ENCODE measurements at places on chromosomes 12 and 14.

- no peak for DNase-seq
These were observed 170.7 kb downstream of the ADCK1 start for GRCh38 chr14:77970646-77971045.

GRCh38 chr14:64636208-64636979 lies 67.8 kb upstream of the PLEKHG3 start:
- peak; percentile 86 for DNase-seq

- no peak for DNase-seq
These were observed 493.3 kb upstream of the SYT1 start for GRCh38 chr12:78371284-78371683.

GRCh38 chr12:11106288-11106687 lies 14.2 kb upstream of the TAS2R43 start:
- no peak for DNase-seq

DNA sequence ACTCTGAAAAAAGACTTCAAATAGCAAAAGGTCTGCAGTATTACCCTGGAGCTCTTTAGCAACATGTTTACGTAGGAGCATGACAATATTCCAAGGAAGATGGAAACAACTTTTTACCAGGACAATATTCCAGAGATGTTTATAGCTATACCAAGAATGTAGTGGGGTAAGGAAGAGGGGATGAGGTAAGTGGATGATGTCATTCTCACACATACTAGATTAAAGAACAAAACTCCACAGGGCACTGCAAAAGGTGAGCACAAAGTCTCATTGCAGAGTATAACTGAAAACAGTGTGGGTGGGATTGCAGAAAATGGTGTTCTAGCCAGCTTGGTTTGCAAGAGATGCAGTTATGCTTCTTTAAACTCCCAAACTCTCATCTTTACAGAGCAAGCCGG lies 8.4 kb downstream of the CMTM5 start:
- DNase-seq: no peak

DNA sequence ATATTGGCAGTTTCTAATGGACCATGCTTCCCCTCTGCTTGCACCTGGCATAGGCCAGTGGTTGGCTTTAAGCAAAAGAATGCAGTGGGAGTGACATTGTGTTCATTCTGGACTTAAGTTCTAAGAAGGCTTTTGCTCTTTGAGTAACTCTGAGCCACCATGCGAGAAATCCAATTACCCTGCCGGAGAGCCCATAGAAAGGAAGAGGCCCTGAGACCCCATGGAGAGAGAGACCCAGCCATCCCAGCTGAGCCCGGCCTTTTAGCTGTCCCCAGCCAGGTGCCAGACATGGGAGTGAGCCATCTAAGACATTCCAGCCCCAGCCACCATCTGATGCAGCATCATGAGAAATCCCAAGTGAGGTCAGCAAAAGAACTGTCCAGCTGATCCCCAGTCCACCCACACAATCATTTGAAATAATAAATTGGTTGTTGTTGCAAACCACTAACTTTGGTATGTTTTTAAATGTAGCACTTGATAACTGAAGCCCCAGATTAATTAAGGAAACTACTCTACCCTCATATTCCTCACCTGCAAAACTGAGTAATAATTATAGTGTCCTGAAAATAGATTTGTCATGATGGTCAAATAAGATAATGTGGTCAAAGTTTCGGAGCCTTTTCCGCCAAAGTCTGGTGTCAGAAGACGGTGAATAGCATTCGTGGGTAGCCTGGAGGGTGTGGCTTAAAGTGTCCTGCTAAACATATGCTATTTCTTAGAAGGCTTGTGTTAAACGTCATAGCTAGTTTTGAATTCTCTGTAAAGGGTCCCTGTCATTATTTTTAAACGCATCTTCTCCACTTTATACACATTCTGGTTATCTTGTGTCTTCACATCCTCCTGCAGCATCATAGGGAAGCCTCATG lies 166.6 kb upstream of the PELI2 start:
- DNase-seq: no peak

- DNase-seq: no peak
These were observed 139.4 kb upstream of the DIO2 start for GRCh38 chr14:80350707-80351106.

GRCh38 chr14:44701563-44702263 lies 194.6 kb upstream of the FSCB start:
- DNase-seq: no peak

- DNase-seq: no peak
These were observed 24.5 kb downstream of the PPFIBP1 start for GRCh38 chr12:27548301-27549199.

DNA sequence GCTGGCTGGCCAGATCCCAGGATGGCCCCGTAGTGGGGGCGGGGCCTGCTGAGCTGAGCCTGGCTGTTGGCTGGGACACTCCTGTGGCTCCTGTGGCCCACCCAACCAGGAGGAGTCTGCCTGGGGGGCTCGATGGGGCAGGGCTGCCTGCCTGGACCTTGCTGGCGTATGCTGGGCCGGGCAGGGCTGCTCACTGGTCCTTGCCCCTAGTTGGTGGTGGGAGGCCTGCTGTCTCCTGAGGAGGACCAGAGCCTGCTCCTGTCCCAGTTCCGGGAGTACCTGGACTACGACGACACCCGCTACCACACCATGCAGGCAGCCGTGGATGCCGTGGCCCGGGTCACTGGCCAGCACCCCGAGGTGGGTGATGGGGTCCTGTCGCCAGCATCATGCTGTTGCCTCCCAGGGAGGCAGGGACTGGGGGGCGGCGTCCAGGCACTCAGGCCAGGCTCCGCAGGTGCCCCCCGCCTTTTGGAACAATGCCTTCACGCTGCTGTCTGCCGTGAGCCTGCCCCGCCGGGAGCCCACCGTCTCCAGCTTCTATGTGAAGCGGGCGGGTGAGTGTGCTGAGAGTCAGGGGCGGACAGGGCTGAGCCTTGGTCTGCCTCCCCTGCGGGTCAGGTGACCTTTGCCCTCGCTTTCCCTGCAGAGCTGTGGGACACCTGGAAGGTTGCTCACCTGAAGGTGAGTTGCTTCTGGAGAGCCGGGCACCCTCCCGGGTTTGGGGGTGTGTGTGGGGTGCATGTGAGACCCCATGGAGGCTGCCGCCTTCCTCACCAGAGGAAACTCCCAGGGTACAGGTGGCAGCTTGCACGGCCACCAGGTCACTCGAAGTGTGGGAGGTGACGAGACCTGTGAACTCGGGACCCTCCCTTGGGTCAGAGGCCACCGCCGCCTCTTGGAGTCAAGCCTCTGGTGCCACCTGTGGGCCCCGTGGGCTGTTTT lies 3.4 kb downstream of the NOC4L start:
- DNase-seq: no peak

- DNase-seq: no peak
These were observed 213.7 kb downstream of the GXYLT1 start for GRCh38 chr12:41930866-41931437.

DNA sequence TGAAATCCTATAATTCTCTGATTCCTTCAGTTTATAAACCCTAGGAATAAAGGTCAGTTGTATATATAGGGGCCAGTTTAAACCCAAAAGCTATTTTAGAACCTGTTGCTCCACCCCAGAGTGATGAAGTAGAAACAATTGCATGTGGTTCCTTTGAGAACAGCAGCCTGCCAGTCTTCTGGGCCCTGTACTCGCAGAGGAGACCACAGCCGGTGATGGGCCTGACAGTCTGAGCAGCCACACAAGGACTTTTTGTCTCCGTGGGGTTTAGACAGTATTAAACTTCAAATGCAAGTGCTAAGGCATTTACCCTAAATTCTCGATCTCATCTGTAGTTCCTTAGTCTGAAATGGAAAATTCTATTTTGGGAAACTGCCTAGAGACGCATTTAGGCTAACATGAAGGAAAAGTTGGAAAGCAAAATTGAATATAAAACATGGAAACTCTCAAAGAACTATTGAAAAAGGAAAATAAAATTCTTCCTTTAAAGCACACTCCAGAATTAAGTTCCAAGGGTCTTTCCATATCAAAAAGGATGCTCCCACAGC lies 80.6 kb downstream of the PRICKLE1 start:
- DNase-seq: no peak

- no peak for DNase-seq
These were observed 7.9 kb upstream of the GPR132 start for GRCh38 chr14:105072892-105073719.

- DNase-seq: no peak
These were observed 137.0 kb upstream of the MDM1 start for GRCh38 chr12:68469113-68469512.

GRCh38 chr12:50458606-50459005 lies 46.2 kb upstream of the DIP2B start:
- DNase-seq: no peak

GRCh38 chr12:125210104-125210755 lies 145.0 kb downstream of the AACS start:
- DNase-seq: no peak

DNA sequence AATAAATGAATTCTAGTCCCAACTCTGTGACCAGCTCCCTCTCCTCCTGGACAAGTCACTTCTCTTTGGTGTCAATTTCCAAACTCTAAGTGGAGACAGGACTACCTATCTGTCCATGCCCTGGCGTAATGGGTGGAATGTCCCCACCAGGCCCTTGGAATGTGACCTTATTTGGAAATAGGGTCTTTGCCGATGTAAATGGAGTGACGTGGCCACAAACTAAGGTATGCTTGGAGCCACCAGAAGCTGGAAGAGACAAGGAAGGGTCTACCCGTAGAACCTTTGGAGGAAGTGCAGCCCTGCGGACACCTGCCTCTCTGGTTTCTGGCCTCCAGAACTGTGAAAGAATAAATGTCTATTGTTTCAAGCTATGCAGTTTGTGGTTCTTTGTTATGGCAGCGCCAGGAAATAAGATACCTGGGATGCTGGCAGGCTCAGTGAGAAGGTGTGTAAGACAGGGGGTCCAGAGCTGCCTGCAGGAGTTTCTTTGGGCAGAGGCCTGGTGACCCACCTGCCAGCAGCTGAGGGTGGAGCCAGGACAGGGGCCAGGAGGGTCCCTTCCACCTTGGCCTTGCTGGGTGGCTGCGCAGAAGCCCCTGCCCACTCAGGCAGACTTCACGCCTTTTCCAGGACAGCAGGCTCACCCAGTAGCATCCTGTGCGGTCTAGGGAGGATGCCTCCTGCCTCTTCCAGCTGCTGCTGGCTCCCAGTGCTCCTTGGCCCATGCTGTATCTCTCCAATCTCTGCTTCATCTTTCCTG lies 45.8 kb downstream of the ARL6IP4 start:
- no peak for DNase-seq

DNA sequence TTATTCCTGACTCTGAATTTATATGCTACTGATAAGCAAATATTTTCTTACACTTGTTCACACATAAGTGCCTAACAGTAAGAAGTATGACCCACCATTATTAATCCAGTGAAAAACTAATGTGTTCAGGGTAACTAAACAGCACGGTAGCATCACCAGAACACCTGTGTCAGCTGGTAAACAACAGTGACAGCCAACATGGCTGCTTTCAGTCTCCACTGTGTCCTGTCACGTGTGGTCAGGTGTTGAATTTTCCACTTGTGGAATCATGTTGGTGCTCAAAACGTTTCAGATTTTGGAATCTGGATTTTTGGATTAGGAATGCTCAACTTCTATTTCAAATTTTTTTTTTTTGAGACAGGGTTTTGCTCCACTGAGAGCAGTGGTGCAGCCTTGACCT lies 14.3 kb upstream of the ATP23 start:
- no peak for DNase-seq

DNA sequence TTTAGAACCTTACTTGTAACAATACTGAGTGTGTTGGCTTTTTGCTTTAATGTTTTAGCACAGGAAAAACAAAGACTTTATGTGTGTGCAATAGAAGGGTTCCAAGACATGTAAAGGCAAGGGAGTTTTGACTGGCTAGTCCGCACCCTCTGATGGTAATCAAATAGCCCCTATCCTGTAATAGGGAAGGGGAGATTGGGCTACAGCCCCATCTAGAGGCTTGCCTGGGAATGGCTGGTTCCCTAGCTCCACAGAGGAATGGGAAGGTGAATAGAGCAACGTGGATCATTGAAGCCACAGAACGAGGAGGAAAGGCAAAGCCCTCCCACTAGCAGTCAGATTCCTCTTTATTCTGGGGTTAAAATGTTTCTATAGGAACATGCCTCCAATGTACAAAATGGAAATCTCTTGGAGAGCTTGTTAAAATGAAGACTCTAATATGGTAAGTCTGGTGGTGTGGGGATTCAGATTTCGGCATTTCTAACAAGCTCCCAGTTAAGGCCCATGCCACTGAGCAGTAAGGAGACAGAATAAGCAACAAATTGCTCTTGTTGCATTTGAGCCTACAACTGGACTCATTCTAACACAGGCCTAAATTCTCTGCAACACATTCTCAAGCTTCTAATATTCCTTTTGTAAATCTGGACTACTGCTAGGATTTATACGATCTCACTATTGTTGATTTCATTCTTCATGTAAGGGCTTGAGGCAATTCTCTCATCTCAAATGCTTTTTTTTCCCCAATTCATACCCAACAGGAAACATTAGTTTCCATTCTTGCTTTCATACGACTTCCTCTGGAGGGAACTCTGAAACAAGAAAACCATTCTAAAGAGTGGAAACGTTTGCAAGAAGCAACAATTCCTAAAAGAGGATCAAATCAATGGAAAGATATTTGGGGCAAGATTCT lies 57.1 kb downstream of the NIN start:
- DNase-seq: peak; percentile 70

DNA sequence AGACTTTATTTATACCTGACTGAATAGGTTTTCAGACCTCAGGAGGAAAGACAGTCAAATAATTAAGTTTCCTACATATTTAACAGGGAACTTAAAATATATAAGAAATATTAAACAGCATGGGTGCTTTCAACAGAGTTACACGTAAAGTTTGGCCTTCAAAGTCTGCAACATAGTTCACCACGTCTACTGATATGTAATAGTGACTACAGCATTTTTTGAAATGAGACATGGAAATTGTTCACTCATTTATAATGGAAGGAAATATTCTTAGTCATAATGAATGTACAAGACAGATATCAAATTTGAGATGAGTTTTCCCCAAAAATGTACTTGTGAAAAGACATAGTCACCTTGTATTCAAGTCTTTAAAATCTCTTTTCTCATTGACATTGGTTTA lies 56.7 kb upstream of the KCNMB4 start:
- no peak for DNase-seq

DNA sequence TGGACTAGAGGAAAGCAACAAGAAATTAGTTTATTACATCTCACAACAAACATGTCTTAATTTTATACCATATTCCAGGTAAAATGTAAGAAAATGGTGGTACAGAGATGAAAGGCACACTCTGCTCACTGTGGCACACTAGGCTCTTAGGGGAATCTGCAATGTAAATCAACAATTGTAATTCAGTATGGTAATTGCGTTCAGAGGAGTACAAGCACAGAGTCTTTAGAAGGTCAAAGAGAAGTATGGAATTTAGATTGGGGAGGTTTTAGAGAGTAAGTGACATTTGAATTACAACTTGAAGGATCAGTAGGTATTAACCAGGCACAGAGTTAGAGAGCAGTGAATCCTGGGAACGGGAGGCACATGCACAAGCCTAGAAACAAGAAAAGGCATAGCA lies 694.0 kb upstream of the USP15 start:
- DNase-seq: no peak

Measured in Ammon's horn (tissue), 1 donor.